ENCODE measurements at places on chromosomes 1 and 21. TPM values are rescaled to one million over a fixed set of nuclear protein-coding genes. Genes with fewer than 3 reads are reported as not detected.

Gene KIRREL1
- 7.3 TPM for total RNA-seq

Gene DNMT3L
- not detected for total RNA-seq

Gene AUNIP
- not detected for total RNA-seq

Gene INTS11
- total RNA-seq = 67.6 TPM

Gene POGK
- 14.5 TPM for total RNA-seq

DNA sequence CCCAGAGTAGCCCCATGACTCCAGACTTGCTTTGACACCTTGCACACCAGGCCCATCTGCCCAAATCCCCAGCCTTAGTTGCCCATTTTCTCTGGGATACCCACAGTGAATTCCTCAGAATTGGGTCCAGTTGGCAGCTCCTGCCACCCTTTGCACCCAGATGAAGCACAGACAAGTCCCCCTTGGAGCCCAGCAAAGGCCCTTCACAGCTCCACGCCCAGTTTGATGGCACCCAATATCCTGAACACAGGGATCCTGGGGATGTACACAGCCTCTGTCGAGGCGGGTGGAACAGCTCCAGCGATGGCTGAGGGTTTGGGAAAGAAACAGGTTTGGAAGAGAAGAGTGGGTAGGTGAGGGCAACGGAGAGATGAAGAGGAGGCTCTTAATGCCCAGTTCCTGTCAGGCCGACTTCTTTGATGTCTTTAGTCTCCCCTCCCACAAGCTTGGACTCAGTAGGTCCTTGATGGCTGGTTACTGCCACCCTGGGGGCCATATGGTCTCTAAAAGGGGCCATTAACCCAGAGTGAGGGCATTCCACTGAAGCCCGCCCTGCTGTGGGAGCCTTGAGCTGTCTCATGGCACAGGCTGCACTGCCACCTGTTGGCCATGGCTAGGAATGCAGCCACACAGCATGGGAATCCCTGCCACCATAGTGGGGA lies 21.7 kb downstream of the TMEM53 start:
- peak; percentile 73 for DNase-seq
- no peak overlapping the region for H3K27ac ChIP-seq
- H3K36me3 ChIP-seq = peaks cover 46% of the 10 kb centered on the region
- H3K4me3 ChIP-seq = no peak overlapping the region
- H3K4me1 ChIP-seq = no peaks in the 10 kb centered on the region

GRCh38 chr1:193283016-193283415 lies 96.6 kb upstream of the B3GALT2 start:
- DNase-seq = no peak
- H3K4me1 ChIP-seq = no peaks in the 10 kb centered on the region
- no peak overlapping the region for H3K27ac ChIP-seq
- no peak overlapping the region for H3K4me3 ChIP-seq

GRCh38 chr1:172145231-172145651 lies 275.2 kb upstream of the C1orf105 start:
- no peaks in the 10 kb centered on the region for H3K27me3 ChIP-seq
- H3K4me1 ChIP-seq = no peaks in the 10 kb centered on the region
- no peaks in the 10 kb centered on the region for H3K36me3 ChIP-seq
- H3K4me3 ChIP-seq = peak overlapping the region; percentile 28

GRCh38 chr1:228059634-228060457 lies 22.7 kb upstream of the ARF1 start:
- H3K27ac ChIP-seq = no peak overlapping the region
- no peaks in the 10 kb centered on the region for H3K4me1 ChIP-seq
- H3K36me3 ChIP-seq = no peaks in the 10 kb centered on the region
- peak; percentile 33 for DNase-seq
- H3K27me3 ChIP-seq = peaks cover 55% of the 10 kb centered on the region

GRCh38 chr21:17598437-17598836 lies 14.3 kb downstream of the BTG3 start:
- DNase-seq = no peak
- H3K4me3 ChIP-seq = no peak overlapping the region
- no peak overlapping the region for H3K27ac ChIP-seq
- H3K4me1 ChIP-seq = no peaks in the 10 kb centered on the region
- no peaks in the 10 kb centered on the region for H3K36me3 ChIP-seq

GRCh38 chr21:16570856-16571255 lies 841.1 kb downstream of the USP25 start:
- no peaks in the 10 kb centered on the region for H3K4me1 ChIP-seq
- DNase-seq = no peak
- H3K36me3 ChIP-seq = no peaks in the 10 kb centered on the region

DNA sequence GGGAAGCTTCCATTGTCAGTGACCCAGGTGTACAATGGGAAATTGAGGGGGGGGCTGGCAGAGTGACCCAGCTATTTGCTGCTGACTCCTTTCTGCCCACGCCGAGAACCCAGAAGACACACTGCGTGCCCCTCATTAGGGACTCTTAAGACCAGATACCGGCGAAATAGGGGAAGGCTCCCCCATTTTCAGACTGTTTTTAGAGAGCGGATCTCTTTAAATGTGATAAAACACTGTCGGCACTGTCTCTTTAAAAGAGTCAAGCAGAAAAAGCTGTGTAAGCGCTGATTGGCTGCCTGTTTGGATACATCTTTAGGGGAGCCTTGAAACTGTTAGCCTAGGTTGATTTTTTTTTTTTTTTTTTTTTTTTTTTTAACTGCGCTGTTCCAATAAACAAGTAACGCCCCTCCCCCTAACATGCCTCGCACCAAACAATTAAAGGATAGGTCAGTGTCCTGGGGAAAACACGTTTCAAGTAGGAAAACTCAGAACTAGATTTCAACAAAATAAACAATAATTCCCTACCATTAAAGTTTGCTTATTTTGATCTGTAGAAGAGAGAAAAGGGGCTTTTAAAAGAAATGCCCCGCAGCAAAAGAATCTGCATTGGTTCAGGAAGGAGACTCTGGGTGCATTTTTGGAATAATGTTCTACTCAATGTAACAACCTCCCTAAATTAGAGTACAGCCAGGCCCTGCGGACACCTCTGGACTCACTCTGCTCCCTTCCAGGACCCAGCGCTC lies 1.4 kb upstream of the SSBP3 start:
- H3K36me3 ChIP-seq = no peaks in the 10 kb centered on the region
- peak overlapping the region; percentile 90 for H3K4me3 ChIP-seq
- H3K4me1 ChIP-seq = peaks cover 38% of the 10 kb centered on the region
- no peaks in the 10 kb centered on the region for H3K27me3 ChIP-seq

GRCh38 chr21:43333298-43334062 lies 93.5 kb downstream of the SIK1 start:
- peak; percentile 47 for DNase-seq
- H3K27ac ChIP-seq = no peak overlapping the region
- H3K36me3 ChIP-seq = no peaks in the 10 kb centered on the region
- H3K4me1 ChIP-seq = peaks cover 15% of the 10 kb centered on the region

DNA sequence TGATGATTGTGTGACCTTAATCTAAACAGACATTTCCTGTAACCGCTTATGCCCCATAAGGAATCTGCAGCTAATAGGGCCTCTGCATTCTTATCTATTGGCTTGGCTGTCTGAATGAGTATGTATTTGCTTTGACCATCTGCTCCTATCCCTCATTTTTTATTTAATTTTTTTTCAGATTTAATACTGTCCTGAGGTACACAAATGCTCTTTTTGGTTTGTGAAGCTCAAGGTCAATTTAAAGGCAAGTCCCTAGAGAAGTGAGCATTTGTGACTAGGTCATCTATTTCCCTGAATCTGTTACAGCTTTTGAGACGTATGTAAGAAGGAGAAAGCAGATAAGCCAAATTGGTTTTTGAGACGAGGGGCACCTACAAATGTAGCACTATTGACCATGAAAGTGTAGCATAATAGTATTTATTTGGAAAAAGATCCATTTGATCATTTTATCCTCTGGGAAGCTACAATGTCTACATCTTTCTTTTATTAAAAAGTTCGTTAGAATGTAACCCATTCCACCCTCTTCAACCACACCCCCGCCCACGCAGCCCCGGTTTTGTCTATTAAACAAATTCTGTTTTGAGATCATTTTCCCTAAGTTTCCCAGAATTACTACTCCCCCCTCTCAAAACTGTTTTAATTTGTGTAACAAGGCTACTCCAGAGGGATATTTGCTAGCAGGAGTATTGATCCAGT lies 69.2 kb upstream of the HSPA13 start:
- H3K4me3 ChIP-seq = no peak overlapping the region
- no peaks in the 10 kb centered on the region for H3K36me3 ChIP-seq
- no peaks in the 10 kb centered on the region for H3K4me1 ChIP-seq
- H3K27me3 ChIP-seq = no peaks in the 10 kb centered on the region

- no peak for DNase-seq
- no peaks in the 10 kb centered on the region for H3K4me1 ChIP-seq
- H3K4me3 ChIP-seq = no peak overlapping the region
- no peaks in the 10 kb centered on the region for H3K27me3 ChIP-seq
- no peak overlapping the region for H3K27ac ChIP-seq
Observed at GRCh38 chr1:16986962-16987361, 6.5 kb upstream of the MFAP2 start.

DNA sequence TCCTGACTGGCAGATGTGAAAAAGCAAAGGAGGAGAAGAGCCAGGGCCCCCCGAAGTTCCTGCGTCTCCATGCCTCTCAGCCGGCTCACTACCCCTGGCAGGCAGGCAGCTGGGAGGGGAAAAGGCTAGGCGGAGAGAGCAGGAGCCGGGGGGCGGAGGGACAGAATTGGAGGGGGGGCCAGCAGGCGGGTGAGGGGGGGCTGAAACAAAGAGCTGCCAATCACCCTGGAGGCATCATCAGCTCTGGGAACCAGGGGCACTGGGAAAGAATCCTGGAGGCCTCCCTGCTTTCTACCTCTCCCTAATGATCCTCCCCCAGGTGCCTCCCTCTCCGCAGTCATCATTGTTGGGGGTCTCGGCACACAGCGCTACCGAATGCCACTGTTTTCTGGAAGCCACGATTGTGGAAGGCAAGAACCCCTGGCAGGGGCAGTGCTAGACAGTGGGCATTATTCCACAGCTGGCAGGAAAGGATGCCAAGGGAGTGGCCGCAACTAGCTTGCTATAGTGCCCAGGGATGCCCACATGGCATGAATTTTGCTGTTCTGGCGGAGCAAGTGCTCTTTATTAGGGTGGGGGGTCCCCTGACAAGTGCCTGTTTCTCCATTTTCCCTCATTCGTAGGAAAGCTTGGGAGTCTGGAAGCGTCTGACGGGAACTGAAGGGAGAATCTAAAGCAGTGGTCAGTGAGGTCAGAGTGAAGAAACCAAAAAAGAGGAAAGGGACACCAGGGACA lies at the start of gene THBS3:
TSS of gene THBS3 (minus strand) at position 92 of the 735 bp plus-strand sequence. CDS start at position 71, 21 bp downstream.
- no peaks in the 10 kb centered on the region for H3K36me3 ChIP-seq
- no peaks in the 10 kb centered on the region for H3K27me3 ChIP-seq

DNA sequence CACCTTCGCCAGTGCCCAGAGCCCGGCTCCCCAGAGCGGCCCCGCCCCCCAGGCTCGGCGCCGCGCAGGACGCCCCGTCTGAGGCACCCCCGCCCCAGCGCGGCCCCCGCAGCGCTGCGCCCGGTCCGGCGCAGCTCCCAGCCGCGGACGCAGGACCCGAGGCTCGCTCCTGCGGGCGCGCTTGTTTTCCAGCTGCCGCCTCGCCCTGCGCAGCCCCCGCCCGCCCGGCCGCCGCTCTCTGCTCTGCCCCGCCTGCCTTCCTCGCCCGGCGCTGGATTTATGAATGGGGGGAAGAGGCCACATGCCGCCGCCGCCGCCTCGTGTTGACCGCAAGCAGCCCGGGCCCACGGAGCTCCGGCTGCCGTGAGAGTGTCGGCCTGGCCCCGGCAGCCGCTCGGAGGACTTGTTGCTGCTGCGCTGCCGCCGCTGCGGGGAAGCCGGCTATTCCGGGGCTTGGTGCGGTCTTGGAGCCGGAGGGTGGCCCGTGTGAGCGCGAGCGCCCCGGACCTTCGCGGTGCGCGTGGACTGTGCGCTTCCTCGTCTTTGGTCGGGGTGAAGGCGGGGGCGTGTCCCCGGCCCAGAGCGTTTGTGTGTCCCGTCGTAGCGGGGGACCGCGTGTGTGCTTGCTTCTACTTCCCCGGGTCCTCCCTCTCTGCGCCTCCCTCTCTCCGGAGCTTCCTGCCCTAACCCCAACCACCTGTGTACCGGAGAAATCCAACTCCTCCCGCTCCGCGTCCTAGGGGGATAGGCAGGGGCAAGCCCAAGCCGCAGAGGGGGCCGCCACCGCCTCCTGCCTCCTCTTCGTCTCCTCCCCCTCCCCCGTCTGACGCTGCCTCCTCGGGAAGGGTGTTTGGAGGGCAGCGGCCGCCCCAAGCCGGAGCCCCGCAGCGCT lies 736 bp downstream of the KCNC4 start:
- H3K27me3 ChIP-seq = no peaks in the 10 kb centered on the region
- peak overlapping the region; percentile 70 for H3K27ac ChIP-seq
- H3K4me3 ChIP-seq = peak overlapping the region; percentile 89
- peaks cover 13% of the 10 kb centered on the region for H3K4me1 ChIP-seq
- H3K36me3 ChIP-seq = no peaks in the 10 kb centered on the region

GRCh38 chr1:51484591-51484990 lies 34.5 kb downstream of the EPS15 start:
- no peak overlapping the region for H3K4me3 ChIP-seq
- no peaks in the 10 kb centered on the region for H3K4me1 ChIP-seq
- no peak for DNase-seq
- H3K27ac ChIP-seq = no peak overlapping the region

DNA sequence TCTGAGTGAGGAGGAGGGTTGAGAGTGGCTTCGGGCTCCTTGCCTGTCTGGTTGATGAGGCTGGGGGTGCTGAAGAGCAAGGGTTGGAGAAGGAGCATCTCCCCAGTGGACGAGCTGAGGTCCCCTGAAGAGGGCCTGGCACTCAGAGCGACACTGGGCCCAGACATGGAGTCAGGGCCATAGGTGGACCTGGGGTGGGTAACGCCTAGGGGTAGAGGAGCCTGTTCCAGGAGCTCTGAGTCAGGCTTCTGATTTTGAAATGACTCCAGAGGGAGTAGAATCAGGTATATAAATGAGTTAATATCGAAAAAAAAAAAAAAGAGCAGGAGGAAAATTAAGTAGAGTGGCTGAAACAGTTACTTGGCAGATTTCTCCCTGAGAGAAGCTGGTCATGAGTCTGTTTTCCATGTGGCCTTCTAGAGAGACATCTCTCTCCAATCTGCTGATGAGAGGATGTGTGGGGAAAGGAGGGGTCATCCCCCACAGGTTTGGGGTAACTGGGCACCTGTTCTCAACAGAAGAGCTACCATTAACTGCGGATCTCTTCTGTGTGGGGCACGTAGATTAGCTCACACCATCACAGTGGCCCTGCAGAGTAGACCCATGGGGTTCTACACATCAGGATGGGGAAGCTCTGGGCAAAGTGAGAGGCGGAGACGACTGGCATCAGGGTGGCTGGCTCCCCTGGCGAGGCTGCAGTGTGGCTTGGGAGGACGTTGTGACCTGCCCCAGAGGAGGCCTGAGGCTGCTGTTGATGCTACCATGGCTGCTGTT lies 115.5 kb downstream of the DHRS3 start:
- DNase-seq = no peak
- H3K4me3 ChIP-seq = no peak overlapping the region
- peaks cover 50% of the 10 kb centered on the region for H3K36me3 ChIP-seq
- H3K27me3 ChIP-seq = no peaks in the 10 kb centered on the region
